ENCODE measurements at places on chromosomes 2 and 18. TPM values are rescaled to one million over a fixed set of nuclear protein-coding genes. Genes with fewer than 3 reads are reported as not detected.

DNA sequence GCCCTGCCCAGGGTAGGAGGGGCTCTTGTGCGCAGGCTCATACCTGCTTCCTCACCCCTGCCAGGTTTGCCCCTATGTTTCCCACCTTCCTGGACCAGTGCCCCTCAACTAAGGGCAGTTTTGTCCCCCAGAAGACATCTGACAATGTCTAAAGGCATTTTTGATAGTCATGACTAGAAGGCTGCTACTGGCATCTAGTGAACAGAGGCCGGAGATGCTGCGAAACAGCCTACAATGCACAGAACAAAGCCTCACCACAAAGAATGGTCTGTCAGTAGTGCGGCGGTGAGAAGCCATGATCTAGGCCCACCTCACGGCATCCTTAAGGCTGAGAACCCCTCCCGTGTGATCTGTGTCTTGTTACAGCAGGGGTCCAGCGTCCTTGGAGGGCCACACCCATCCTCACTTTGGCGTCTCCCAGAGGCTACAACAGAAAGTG, 96.0 kb downstream of the TMEM17 start:
- DNase-seq = no peak

GRCh38 chr2:138444411-138444810, 57.2 kb upstream of the SPOPL start:
- no peak for DNase-seq

GRCh38 chr2:235939471-235939870, 228.7 kb downstream of the GBX2 start:
- DNase-seq = no peak

MLPH gene
- 5.8 TPM for polyA plus RNA-seq

C2orf78 gene
- polyA plus RNA-seq = not detected

IGFBP2 gene
- 243 TPM for polyA plus RNA-seq

Data from renal pelvis (tissue), 12 donors.